ENCODE measurements at places on chromosomes 2 and 18.

DNA sequence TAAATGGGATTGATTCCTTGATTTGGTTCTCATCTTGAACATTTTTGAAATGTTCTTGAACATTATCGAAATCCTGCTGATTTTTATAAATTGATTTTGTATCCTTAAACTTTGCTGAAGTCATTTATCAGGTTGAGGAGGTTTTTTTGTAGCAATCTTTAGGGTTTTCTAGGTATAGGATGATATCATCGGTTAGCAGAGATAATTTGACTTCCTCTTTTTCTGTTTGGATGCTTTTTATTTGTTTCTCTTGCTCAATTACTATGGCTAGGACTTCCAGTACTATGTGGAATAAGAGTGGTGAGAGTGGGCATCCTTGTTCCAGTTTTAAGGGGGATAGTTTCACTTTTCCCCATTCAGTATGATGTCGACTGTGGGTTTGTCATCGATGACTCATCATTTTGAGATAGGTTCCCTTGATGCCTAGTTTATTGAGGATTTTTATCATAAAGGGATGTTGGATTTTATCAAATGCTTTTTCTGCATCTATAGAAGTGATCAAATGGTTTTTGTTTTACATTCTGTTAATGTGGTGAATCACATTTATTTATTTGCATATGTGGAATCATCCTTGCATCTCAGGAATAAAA, 201.5 kb upstream of the ZSWIM2 start:
- DNase-seq = no peak

DNA sequence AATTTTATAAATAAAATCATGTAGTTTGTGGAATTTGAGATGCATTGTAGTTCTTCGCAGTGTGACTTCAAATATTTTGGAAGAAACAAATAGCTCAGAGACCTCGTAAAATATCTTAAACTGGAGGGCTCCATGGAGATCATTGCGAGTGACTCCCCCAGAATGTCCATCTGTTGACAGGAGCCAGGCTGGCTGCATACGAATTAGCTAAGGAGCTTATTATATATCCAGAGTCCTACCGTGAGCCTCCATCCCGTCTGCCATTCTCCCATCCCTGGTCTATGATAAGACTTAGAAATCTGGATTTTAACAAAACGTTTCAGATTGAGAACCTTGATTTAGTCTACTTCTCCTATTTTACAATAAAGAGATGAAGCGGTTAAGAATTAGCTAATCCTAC, 80.2 kb downstream of the MSH2 start:
- no peak for DNase-seq

DNA sequence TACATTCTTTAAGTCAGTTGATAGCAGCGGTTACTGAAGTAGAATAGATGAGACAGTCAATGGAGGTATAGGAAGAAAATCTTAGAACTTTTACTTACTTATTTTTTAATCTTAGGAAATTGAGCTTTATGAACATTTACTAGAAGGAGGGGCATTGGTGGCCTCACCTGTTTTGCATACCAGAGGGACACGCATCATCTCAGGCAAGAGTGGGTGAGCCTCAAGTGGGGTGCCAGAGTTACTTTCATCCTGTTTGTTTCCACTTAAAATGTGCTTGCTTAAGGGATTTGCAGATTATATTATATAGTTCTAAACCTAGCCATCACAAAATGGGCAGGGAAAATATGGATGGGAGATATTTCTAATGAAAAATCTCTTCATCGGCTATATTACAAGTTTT, 61.6 kb downstream of the WDR7 start:
- no peak for DNase-seq

GRCh38 chr2:61175036-61175435, 13.0 kb downstream of the C2orf74 start:
- no peak for DNase-seq

- no peak for DNase-seq
Measured at GRCh38 chr2:157271590-157272203, 14.2 kb downstream of the GALNT5 start.

DNA sequence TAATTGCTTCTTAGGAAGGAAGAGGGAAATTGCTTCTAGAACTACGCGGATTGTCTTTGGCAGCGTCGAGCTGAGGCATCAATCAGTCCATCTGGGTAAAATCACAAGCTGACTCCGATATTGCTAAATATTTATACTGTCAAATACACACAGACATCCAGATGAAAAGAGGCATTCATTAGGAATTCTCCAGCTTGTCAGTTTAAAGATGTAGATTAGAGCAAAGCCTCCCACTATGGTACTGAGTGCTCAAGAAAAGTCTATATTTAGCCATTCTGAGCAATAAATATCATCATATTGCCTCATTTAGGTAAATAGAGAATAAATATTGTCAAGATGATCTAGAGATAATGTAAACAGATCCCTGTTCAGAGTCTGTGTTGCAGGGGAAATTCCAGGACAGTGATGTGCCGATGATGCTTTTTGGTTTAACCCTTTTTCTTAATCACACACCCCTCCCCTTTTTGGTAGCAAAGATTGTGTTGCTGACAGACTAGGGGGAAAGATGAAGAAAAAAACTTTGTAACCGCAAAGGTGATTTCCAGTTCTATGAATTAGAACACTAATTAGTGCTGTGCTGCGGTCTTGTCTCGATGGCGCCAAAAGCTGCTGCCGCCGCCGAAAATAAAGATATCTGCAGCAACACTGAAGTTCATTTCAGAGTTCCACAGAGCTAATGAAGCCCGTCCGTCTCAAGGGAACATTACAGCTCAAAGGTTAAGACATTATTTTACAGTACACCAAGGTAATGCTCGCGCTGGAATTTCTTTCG, 171.8 kb downstream of the PTGR3 start:
- no peak for DNase-seq

GRCh38 chr2:128646091-128646490, 327.4 kb upstream of the HS6ST1 start:
- no peak for DNase-seq

DNA sequence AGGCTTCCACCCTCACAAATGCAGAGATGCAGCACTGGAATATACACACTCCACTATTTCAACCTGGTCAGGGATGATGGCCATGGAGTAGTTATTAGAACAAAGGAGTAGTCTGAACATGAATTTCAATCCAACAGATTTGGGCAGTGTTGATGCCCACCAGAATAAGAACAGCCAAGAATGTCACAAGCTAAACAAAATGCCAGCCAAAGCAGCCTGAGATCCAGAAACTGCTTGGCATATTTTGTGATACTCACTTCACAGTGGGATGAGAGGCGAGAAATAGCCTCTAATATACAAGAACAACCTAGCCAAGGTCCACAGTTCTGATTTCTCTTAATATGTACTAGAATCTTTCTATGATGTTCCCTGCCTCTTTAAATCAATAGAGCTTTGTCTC, 58.6 kb upstream of the KLF7 start:
- no peak for DNase-seq

DNA sequence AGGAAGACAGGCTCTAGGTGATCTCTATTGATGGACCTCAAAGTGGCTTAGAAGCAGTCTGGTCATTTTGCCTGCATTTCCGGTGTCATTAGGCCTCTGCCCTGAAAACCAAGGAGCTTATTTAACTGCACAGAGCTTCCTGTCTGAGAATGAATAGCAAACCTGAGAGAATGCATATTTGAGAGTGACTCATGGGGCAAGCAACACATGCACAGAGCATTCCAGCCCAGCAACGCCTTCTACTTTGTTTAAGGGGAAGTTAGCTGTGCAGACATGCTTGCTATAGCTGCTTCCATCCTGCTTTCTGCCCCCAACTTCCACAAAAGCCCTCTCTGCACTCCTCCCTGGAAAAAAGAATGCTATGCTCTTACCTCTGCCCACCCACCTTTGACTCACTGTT, 232.8 kb downstream of the GRB14 start:
- no peak for DNase-seq

DNA sequence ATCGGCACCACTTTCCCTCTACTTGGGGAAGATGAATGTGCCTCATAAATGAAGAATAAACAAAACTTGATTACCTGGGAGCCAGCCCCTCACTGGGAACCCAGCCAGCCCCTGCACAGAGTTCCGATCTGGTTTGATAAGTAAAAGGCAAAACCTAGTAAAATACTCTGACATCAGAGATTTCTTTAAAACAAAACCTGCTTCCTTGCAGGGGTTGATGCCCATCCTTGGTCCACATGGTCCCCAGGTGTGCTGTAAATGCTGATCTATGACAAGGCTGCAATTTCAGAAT, 218.8 kb upstream of the APCDD1 start:
- no peak for DNase-seq

DNA sequence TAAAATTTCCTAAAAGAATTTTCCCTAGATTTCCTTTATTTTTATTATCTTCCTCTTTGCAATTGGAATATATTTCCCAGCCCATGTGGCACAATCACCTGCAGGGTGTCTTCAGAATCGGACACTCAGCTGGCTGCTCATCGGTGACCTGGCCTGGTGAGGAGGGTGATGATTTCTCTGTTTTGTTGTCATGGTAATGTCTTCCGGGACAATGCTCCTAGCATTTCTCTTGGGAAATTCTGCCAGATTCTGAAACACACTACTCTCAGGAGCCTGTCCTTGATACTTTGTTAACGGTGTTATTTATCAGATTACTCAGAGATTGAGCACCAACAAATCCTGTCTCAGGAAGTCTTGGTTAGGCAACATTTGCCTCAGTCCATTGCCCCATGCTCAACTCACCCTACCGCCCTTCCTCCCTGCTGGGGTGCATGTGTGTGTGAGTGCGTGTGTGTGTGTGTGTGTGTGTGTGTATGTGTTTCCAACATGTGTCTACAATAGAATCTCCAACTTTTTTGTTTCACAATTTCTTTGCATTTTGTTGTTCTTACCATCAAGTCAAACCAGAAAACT, 70.3 kb downstream of the MYT1L start:
- DNase-seq = no peak

DNA sequence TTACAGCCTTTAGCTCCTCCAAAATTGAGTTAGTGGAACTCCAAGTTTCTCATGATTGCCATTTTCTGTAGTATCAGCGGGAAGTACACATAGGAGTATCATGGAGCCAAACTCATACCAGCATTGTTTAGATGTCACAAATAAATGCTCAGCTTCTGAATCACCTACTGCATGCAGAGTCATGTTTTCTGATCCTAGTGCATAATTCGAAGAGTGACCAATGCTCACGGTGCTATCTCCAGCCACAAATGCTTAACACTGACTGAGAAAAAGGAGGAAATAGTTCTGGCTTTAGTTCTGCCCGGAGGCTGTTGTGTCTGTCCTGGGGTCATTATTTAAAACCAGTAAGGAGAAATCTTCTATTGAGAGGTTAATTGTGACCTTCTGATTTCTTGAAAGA, 45.4 kb upstream of the LRATD1 start:
- no peak for DNase-seq

DNA sequence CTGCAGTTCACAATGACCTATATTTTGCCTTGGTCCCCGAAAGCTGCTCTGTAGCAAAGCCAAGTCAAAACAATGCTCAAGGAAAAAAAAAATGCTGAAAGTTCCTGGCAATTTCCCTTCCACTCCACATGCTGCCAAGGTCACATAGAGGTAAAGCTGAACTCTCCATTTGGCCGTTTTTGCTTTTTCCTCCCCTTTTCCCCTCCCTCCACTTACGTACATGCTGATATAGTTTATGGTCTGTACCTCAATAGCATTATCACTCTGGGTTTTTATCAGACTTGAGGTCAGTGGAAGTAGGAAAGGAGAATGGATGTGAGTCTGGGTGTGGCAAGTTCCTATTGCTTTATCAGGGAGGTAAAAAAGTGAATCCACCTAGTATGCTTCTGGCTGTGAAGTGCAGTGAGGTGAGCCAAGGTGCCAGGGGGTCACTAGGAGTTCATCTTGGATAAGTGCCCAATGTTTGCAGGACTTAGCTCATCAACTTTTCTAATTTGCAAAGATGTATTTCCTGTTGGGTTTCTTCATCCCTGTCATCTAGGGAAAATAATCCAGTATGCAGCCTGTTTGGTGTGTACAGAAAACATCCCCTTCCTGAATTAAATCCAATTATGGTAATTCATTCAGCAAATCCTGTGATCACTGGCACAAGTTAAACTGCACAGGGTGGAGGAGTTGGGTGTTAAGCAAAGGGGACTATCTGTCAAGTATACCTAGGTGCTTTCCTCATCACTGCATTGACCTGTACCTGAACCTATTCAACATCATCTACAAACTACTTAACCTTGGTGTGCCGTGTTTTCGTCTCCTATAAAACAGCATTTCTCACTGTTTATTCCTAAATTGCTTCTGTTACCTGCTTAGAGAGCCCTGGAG, 124.3 kb upstream of the CYP26B1 start:
- no peak for DNase-seq

- DNase-seq = no peak
Measured at GRCh38 chr2:127574656-127575055, 39.2 kb downstream of the MYO7B start.

DNA sequence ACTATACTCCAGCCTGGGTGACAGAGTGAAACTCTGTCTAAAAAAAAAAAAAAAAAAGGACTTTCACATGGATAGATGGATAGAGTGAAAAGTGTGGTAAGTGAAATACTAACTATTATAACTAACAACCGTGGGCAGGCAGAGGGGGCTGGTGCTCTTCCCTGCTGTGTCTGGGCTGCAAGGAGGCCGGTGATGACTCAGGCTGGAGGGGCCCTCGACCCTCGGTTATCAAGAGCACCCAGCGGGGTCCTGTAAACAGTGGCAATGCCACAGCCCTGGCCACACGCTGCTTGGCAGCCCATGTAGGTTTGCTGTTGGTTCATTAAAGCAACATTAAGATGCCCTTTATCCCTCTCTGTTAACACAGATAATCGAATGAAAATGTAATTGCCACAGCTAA, 184.8 kb upstream of the RAB12 start:
- no peak for DNase-seq
